Fibroblast of skin of back (primary cell): ENCODE measurements at places on chromosomes 1 and 21.

- DNase-seq, result no peak
Observed at GRCh38 chr21:29958551-29958950, 18.8 kb upstream of the GRIK1 start.

GRCh38 chr21:33762803-33763581 is 120.7 kb downstream of the ITSN1 start:
- DNase-seq, result peak; percentile 23

GRCh38 chr1:214216779-214217178 is 64.2 kb upstream of the SMYD2 start:
- no peak for DNase-seq

- no peak for DNase-seq
Observed at GRCh38 chr1:161127649-161128048, 4.8 kb downstream of the DEDD start.

GRCh38 chr1:244230470-244230869 is 179.4 kb downstream of the ZBTB18 start:
- DNase-seq, result no peak

DNA sequence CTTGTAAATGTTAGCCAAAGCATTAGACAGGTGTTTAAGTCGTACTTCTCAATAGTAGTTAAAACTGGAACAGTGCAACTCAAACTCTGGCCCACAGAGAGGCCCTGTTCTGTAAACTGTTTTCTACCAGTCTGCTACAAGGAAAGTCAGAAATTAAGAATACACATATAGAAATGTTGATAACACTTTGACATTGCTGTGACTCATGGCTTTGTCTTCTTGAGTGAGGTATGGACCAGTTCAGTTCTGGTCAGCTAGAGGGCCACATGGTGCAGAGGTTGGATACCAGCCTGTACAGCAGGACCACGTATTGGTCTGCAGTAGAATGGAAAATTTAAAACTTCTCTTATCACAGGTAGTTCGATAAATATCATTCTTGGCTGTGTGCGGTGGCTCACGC is 22.3 kb downstream of the ZBTB8B start:
- DNase-seq, result no peak

GRCh38 chr1:64597113-64597512 is 127.2 kb downstream of the CACHD1 start:
- DNase-seq, result no peak

DNA sequence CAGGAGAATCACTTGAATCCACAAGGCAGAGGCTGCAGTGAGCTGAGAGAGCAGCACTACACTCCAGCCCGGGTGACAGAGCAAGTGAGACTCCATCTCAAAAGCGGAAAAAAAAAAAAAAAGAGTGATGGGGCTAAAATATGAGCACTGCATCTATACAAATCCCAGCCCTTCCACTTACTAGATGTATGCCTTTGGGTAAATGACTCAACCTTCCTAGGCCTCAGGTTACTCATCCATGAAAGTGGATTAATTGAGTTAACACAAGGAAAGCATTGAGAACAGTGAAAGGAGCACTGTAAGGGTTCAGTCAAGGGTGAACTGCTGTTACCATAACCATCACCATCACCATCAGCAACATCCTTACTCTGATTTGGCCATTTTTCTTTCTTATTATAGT is 226.4 kb upstream of the C8B start:
- DNase-seq, result no peak

GRCh38 chr1:91406773-91407389 is 2.2 kb upstream of the HFM1 start:
- peak; percentile 13 for DNase-seq

DNA sequence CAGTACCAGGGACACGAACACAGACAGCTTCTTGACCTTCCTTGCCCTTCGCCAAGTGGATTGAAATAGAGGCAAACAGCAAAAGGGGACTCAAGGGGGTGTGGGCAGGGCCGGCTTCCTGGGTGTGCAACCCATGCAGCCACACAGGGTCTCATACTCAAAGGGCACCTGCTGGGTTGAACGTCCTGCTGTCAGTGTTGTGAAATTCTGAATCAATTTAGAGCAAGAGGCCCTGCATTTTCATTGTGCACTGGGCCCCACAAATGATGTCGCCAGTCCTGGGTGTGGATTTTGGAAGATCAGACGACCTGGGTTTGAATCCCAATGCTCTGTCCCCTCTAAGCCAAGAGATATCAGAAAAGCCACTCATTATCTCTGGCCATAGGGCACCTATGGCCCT is 51.1 kb downstream of the CASZ1 start:
- no peak for DNase-seq

GRCh38 chr1:99851850-99852454 is 1.8 kb downstream of the AGL start:
- DNase-seq, result no peak

DNA sequence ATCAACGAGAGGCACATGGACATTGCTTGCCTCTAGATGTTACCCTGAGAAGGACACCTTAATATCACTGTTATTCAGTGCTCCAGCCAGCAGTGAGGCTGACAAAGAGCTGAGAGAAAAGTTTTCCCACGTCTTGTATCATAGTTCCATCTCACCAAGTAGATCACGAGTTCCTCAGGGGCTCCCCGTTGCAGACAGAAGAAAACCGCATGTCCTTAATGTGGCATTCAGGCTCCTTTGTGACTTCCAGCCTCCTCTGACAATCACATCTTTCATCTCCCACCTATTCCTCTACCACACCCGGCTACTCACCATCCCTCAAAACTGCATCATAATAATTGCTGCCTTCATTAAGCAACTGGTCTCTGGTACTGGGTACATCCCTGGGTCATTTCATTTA is 75.3 kb downstream of the DMRTA2 start:
- no peak for DNase-seq

DNA sequence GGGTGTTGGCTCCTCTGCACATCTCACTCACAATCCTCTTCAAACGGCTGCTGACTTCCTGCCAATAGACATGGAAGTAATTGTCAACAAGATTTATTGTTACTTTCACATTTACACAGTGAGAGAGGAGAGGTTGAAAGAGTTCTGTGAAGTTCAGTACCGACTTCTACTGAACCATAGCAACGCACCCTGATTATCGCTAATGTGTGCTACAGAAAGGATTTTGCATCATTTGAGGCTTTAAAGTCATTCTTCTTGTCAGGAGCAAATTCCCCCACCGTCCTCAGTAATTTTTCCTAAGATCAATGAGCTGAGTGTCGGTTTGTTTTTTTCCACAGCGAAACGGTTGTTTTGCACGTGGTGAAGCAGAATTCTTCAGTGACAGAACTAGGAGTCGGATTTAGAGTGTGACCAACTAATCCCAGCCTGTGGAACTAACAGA is 361.0 kb downstream of the ADGRL2 start:
- peak; percentile 12 for DNase-seq

GRCh38 chr1:225917536-225917935 is 6.5 kb downstream of the PYCR2 start:
- no peak for DNase-seq

GRCh38 chr1:9351654-9352271 is 59.1 kb downstream of the SPSB1 start:
- DNase-seq, result no peak

DNA sequence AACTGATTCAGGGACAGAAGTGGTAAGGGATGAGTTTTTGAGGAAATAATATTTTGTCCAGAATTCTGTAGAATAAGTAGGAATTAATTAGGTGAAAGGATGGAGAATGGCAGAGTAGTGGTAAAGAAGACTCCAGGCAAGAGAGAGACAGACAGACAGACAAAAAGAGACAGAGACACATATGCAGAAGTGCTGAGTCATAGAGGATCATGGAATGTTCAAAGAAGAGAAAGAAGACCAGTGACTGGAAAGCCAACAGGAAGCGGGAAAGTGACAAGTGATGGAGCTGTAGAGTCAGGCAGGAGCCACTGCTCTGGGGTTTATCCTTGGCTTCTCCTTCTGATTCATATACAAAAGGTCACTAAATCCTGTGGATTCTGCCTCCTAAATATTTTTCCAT is 85.9 kb downstream of the UROD start:
- DNase-seq, result peak; percentile 34

GRCh38 chr1:218447010-218447689 is 102.0 kb downstream of the TGFB2 start:
- no peak for DNase-seq

GRCh38 chr1:174433451-174433850 is 14.3 kb upstream of the GPR52 start:
- peak; percentile 64 for DNase-seq

DNA sequence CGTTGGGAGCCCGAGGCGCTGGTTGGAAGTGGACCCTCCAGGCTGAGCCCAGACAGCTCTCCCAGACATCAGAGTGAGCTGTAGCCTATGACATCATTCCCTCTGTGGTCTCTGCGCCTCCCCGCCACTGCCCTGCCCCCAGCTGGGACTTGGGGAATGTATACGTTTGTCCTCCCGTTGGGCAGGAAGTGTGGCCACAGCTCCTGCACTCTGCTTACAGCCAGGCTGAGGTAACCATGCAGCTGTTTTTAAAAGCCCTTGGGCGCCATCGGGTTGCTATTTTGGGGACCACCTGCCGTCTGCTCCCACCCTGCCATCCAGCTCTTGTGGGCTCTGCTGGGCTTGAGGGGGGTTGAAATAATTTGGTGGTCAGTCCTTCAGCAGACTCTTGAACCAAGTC is 7.8 kb downstream of the VASH2 start:
- peak; percentile 66 for DNase-seq

DNA sequence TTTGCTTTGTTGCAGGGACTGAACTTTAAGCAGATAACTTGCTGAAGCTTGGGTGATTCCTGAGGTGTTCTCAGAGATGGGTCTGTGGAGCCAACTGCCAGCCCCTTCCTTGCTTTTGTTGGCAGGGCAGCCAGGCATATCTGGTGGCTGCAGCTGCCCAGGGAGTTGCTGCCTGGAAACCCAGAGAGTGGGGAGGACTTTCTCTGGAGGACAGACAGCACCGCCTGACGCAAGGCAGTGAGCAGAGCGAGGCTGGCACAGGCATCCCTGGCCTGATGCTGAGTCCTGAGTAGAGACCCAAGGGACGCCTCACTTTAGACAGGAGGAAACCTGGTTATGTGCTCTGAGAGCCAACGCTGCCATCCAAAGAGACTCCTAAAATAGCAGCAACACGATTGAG is 9.8 kb upstream of the OLFML2B start:
- no peak for DNase-seq

DNA sequence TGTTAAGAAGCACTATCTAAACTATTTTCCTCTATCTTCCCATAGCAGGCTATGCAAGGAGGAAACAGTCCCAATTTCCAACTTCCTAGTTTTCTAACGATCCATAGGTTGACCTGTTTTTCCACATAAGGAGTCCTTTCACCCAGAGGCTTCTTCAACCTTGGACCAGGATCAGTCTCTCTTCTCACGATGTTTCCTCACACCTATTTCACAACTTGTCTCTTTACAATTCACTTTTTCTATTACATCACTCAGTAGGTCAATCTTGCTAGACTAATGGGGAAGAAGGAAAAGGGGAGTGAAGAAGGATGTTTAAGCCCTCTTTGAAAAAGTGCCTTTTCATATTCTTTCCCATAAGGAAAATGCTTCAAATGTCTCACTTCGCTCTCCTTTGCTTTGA is 15.9 kb downstream of the PALMD start:
- DNase-seq, result no peak

DNA sequence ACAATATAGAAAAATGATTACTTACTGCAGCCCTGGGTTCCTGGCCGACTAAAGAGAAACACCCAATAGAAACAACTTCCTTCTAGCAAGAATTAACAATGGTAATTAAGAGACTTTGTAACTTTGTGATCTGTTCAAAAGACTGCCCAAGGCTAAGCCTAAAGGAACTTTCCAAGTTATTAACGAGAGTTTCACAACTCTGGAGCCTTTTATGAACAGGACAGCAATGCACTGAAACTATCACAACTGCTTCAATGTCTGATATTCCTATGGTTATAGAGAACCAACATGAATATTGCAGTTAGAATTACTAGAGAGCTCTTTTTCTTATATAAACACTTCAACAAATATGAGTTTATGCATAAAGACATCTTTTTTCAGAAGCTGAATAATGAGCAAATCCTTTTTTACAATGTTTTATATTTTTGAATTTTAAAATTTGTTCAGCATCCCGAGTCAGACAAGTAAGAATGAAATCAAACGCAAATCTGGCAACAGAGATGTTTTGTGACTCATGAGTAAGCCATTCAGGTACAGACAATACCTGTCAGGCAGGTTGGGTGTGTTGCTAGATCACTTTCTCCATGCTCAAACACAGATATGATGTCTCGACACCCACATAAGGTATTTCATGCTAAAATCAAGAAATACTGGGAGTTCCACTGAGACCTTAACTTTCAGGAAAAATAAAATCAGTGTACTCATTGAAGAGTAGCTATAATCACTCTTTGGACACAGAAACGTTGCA is 22.2 kb upstream of the KCNJ15 start:
- DNase-seq, result no peak

DNA sequence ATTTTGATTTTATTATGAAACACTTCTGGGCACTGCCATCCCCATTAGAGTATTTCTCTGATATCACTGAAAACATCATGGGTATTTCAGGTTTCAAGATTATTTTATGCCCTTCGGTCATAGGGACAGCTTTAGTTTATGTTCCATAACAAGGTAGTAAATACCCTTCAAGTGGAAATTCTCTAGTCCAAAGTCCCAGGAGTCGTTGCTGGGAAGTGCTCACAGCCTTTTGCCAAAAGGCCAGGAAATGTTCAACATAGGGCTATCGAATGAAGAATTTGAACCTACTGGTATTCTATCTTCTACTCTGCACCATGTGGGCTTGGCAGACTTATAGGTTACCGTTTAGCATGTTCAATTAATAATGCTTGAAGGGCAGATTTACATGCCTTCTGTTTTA is 7.7 kb upstream of the MFSD2A start:
- DNase-seq, result no peak

- peak; percentile 66 for DNase-seq
Observed at GRCh38 chr21:35529171-35529863, 480.2 kb upstream of the RUNX1 start.

DNA sequence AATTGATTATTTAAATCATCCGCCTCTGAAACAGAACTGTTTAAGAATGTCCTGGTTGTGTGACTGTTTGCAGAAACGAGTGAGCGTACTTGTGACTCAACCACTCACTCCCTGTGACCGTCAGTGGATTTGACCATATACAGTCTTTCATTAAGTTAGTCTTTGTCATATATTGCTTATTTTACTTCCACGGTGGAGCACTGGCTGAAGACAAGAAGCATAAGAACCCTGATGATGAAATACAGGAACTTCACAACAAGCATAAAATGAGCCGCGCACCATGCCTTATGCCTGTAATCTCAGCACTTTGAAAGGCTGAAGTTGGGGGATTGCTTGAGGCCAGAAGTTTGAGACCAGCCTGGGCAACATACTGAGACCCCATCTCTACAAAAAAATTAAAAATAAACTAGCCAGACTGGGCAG is 194.0 kb downstream of the TOMM20 start:
- peak; percentile 96 for DNase-seq

GRCh38 chr1:192238421-192238820 is 78.4 kb upstream of the RGS21 start:
- DNase-seq, result peak; percentile 3

- DNase-seq, result no peak
Observed at GRCh38 chr1:20398744-20399143, 87.3 kb downstream of the CAMK2N1 start.

GRCh38 chr1:212503714-212504113 is 71.0 kb downstream of the NENF start:
- DNase-seq, result no peak

- DNase-seq, result no peak
Observed at GRCh38 chr1:207047505-207047904, 3.5 kb downstream of the YOD1 start.

GRCh38 chr1:230907472-230908205 is 39.3 kb upstream of the C1orf198 start:
- no peak for DNase-seq
